Activated CD4-positive, alpha-beta T cell treated with anti-CD3 and anti-CD28 coated beads, Interleukin-2, amount 10 ng/mL, durations not matched to agents 7 days and 5 days (primary cell): ENCODE measurements at places on chromosomes 6 and 20. TPM values are rescaled to one million over a fixed set of nuclear protein-coding genes. Genes with fewer than 3 reads are reported as not detected.
A peak's percentile ranks its signal among the peaks of the same experiment; 100 is the strongest.

The SCRT2 gene
- not detected for total RNA-seq

The PTCRA gene
- total RNA-seq: not detected

The EEF1A2 gene
- total RNA-seq: 0.12 TPM

The CDSN gene
- not detected for total RNA-seq

The SERINC3 gene
- 98.4 TPM for total RNA-seq

The NOTCH4 gene
- 0.20 TPM for total RNA-seq

The RIPPLY2 gene
- total RNA-seq: not detected

The BRD2 gene
- 334 TPM for total RNA-seq

The FERMT1 gene
- not detected for total RNA-seq

The BTNL2 gene
- total RNA-seq: not detected

The ZSCAN31 gene
- 0.37 TPM for total RNA-seq

The MUCL3 gene
- total RNA-seq: not detected

The MUC22 gene
- not detected for total RNA-seq

DNA sequence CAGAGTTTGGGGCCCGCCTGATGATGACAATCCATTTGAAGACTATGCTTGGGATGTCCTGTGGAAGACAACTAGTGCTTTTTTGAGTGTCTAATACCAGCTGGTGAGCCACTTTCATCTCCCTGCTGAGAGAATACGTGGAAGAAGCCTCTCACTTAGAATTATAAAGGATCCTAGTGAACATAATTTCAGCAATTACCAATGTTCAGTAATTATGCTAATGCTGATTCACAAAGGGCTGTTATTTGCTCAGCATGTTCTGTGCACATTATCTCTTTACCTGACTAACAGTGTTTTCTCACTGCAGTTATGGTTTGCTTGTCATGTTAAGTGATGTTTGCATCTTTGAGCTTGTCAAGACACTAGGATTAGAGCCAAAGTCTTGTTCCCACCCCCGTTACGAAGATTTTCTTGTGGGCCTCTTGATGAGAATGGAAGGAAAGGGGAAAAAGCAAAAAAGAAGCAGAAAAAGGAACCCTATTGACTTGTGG lies 282.1 kb upstream of the CHD6 start:
- DNase-seq: no peak

GRCh38 chr20:41499064-41499463 lies 119.1 kb downstream of the CHD6 start:
- no peak for DNase-seq

- no peak for DNase-seq
Observed at GRCh38 chr6:133778414-133779130, 110.3 kb upstream of the TCF21 start.

DNA sequence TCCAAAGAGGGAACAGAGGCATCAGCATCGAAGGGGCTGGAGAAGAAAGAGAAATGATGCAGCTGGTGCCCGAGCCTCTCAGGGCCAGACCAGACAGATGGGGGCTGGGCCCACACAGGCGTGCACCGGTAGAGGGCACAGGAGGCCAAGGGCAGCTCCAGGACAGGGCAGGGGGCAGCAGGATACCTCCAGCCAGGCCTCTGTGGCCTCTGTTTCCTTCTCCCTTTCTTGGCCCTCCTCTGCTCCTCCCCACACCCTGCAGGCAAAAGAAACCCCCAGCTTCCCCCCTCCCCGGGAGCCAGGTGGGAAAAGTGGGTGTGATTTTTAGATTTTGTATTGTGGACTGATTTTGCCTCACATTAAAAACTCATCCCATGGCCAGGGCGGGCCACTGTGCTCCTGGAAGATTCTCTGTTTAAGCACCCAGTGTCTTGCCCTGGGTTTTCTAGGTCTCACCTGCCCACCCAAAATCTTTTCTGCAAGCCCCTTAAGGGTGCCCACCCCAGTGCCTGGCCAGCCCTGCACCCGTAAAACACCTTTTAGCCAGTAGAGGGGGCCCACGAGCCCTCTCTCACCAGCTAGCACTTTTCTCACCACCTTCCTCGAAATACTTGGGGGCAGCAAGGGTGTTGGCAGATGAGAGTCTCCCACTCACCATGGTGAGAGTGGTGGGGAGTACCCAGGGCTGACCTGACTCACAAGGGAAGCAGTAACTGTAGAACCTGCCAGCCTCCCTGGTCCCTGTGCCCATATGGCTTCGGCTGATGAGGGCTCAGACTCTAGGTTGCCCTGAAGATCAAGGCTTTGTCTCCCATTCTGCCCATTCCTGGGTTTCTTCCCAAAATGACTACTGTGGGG lies 35.7 kb upstream of the ID1 start:
- DNase-seq: peak; percentile 61

DNA sequence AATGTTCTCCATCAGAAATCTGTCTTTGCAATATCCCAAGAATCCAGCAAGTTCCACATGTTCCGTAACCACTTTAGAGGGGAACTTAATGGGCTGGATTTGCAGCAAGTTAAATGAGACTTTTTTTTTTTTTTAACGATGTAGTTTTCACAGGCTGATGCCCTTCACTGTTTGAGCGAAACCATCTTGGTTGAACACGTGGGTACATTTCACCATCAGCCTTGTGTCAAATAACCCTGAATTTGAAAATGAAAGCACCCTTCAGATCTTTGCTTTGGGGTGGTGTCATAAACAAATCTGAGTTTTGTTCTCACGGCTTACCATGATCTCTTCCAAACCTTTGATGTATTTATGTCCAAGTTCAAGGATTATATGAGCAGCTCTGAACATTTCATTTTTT lies 73.7 kb upstream of the EXOC2 start:
- no peak for DNase-seq

GRCh38 chr6:116449565-116449964 lies 11.6 kb upstream of the CALHM6 start:
- no peak for DNase-seq

DNA sequence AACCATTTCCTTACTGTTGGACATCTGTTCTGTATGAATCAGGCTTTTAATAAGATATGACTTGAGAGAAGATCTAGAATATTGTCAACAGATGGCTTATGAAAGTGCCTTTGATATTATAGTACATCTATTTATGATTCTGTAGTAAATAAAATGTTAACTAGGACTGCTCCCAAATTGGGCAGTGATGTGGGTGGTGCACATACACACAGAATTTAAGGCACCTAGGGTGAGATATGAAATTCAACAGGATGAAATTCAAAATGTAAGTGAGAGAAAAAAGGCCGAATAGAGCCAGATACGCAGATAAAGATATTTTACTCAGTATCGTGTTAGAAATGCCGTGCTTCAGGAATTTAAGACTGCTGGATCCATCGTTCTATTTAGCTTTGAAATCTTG lies 26.3 kb downstream of the FAM50B start:
- DNase-seq: no peak

- DNase-seq: no peak
Observed at GRCh38 chr6:55666037-55666436, 87.0 kb upstream of the HMGCLL1 start.

GRCh38 chr6:170360476-170360875 lies 53.9 kb downstream of the FAM120B start:
- no peak for DNase-seq

GRCh38 chr6:135465903-135466302 lies 31.6 kb downstream of the AHI1 start:
- no peak for DNase-seq

GRCh38 chr20:22001886-22002285 lies 296.4 kb downstream of the PAX1 start:
- DNase-seq: no peak

- no peak for DNase-seq
Observed at GRCh38 chr20:33589059-33589458, 73.1 kb upstream of the C20orf144 start.

DNA sequence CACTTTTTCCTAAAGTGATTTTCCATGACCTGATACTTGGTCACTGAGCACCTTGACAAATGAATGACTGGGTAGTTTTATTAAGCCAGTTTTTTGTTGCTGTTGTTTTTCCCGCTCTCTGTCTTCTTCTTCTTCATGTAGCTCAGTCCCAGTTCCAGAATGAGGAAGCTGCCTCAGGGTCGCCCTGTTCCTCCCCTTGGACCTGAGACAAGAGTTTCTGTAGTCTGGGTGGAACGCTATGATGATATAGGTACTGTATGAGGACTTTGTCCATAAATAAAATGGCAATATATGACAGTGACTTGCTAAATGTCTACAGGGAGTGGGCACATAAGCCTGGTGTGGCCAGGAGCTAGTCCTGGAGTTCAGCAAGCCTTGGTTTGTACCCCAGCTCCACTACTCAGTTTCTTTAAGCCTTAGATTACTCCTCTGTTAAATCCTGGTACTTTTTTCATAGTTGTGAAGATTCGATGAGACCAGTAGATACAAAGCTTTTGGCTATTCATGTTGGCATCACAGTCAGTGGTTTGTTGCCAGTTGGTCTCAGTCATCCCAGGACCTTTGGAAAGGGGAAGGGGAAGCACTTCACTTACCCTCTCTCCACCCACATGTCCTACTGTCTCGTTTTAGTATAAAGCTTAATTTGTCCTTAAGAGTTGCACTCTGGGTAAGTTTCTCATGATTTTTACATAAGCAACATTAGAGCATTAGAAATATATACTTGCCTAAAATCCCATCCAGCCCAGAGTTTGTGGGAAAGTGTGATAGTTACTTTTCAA lies 11.1 kb upstream of the ADIG start:
- DNase-seq: no peak

DNA sequence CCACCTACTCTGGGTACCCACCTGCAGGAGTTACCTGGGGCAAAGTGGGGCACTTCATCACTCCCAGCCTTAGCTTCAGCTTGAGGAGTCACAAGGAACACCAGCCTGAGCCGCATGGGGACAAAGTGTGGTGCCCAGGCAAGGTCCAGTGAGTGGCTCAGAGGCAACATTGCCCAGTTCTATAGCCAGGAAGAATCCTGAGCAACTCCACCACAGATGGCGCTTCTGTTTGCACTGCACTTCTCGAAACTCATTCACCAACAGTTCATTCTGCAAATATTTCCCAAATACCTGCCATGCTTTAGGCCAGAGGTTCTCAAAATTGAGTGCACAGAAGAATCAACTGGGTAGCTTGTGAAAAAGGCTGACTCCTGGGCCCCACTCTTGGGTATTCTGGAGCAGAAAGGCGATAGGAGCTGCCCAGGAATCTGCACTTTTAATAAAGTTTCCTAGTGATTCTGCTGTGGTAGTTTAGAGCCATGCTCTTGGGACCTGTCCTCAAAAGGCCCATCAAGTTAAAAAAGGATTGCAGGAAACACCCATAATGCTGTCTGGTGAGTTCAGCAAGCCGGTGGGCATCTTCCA lies 83.1 kb downstream of the VEGFA start:
- DNase-seq: no peak

DNA sequence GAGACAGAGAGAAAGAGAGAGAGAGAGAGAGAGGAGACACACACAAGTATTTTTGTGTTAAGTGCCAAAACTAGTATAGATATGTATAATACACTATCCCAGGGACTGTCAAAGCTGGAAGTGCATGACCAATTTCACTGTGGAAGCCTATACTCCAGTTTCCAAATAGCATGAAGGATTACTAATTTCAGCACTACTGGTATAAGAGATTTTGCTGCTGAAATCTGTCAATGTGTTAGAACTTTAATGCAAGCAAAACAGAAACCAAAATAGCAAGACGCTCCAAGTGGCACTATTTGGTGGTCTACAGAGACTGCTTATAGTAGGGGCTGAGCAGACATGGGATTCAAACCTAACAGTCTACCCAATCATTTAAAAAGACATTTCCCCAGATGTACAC lies 284.8 kb downstream of the BTBD9 start:
- no peak for DNase-seq

- no peak for DNase-seq
Observed at GRCh38 chr6:87798393-87799278, 96.6 kb upstream of the AKIRIN2 start.

GRCh38 chr6:9801249-9801754 lies 613.6 kb downstream of the TFAP2A start:
- no peak for DNase-seq

DNA sequence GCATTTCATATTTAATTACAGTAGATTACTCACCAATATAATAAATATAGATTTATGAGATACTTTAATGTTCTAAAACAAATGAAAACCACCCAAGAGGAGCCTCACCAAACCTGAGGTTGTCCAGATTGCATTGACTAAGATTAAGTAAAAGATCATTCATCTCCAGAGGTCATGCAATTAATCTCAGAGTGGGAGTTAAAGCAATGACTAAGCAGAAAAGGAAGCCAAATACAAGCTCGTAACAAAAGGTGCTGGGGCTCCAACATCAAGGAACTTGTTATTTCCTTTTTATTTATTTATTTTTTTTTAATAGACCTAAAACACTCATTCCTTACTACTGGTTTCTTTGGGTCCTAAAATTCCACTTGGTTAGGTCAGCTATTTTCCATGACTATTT lies 57.7 kb downstream of the RSPO3 start:
- DNase-seq: no peak

GRCh38 chr20:61288331-61288784 lies 36.3 kb downstream of the CDH4 start:
- DNase-seq: no peak

DNA sequence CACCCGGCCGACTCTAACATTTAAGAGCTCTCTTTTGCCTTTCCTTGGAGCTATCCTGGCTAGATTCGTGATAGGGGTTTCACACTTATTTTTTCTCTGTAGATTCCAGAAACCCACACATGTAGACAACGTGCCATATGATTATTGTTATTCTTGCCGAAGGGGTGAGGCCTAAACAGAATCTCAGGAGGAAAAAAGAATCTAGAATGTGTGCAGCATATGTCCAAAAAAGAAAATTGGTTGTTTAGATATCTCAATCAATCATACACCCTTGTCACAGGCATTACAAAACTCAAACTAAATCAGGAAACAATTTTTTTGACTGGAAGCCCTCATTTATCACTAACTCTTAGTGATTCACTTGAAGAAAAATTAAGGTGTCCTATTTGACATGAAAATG lies 66.9 kb upstream of the TGM3 start:
- DNase-seq: no peak

DNA sequence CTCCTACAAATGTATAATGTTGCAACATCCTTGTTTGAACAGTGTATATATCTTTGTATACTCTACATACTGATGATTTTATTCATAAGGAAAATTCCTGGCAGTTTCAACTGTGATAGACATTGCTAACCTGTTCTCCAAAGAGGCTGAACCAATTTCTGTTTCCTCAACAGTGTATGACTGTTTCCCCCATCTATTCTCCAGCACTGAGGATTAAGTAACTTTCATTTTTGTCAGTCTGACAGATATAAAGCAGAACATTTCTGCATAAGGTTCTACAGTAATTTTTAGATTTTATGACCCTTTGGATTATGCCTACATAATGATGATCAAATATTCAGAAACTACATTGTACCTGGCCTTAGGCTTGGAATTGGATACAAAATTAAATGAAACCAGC lies 9.9 kb downstream of the PPP1R16B start:
- DNase-seq: no peak

DNA sequence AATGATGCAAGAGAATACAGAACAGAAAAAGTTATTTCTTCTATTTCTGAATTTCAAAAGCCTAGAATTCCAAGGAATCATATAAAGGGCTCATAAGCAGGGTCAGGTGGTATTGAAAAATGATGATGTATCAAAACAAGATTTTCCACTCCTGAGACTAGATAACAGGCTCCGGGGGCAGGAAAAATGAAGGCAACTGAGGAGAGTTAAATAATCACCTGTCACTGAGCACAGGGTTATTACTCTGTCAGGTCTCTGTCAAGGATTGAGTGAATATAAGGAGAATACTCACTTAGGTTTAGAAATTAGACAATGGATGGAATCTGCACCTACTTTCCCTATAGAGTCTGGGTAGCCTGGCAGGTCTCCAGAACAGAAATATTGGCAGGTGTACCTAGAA lies 76.1 kb upstream of the KHDRBS2 start:
- DNase-seq: no peak

GRCh38 chr6:57305761-57306160 lies 11.7 kb upstream of the PRIM2 start:
- DNase-seq: no peak
